ENCODE measurements at places on chromosomes 5 and 9.

- no peak for DNase-seq
Observed at GRCh38 chr5:96280946-96281393, 152.1 kb downstream of the PCSK1 start.

DNA sequence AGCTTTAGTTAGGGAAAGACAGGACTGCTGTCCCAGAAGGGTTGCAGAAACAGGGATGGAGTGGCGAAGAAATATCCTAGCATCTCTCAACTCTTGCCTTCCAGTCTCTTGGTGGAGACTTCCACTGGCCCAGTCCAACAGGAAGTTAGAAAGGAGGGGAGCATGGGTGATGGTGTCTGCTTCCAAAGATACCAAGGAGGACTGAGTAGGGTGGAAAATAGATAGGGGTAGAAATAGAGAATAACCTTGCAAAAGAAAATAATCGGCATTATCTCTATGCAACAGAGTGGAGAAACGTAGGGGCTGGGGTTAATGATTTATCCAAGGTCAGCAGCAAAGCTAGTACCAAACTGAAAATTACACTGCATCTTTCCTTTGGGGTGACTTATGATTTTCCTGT lies 242.3 kb downstream of the PSAT1 start:
- DNase-seq, result no peak

- no peak for DNase-seq
Observed at GRCh38 chr9:128276574-128277270, 646 bp downstream of the SWI5 start.

DNA sequence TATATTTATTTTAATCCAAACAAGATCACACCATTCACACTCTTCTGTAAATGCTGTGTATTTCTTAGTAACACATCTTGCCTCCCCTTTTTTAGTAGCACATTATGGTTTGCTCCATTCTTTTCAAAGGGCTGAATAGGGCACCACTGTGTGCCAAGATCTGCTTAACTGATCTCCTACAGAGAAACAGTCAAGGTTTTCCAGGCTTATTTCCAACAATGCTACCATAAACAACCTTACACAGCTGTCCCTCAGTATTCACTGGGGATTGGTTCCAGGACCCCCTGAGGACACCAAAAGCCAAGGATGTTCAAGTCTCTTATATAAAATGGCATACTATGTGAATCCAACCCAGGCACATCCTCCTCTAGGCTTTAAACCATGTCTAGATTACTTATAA lies 16.5 kb downstream of the GOLM1 start:
- DNase-seq, result no peak

DNA sequence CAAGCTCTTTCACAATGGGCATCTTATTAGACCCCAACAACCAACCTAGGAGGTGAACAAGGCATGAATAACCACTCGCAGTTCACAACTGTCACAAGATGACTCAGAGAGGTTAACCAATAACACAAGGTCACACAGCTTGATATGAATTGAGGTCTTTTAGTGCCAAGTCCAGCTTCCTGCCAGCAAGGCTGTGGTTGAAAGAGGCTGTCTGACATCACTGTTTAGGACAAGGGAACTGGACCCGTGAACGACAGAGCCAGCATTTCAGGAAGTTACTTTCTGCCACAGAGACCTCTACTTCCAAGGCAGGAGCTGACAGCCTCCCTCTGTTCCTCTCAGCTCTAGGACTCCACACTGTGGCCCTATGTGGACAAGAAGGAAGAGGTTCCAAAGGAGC lies 53.4 kb upstream of the ALDH1B1 start:
- no peak for DNase-seq

- DNase-seq, result no peak
Observed at GRCh38 chr9:136175616-136176197, 29.2 kb downstream of the LHX3 start.

GRCh38 chr5:160363211-160363610 lies 7.2 kb downstream of the C1QTNF2 start:
- DNase-seq, result no peak

DNA sequence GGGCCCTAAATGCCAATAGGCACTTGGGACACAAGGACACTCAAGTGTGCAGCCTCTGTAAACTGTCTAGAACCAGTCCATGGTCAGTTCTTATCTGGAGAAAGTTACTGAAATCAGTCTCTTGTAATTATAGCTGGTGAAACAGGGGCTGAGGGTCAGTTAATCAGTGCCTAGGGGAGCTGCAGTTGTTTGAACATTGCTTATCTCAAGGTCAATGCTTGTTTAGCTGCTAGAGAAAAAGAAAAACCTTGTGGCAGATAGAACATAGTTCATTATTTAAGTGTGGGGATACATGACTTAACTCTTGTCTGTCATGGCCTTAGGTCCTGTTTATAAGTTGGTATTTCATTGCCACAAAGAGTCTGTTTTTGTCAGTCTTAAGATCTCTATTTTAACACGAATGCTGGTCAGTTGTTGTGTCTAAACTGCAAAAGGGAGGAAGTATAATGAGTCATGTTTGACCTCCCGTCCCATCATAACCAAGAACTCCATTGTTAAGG lies 108.0 kb downstream of the STARD4 start:
- DNase-seq, result no peak

- DNase-seq, result no peak
Observed at GRCh38 chr9:132894346-132894745, 15.6 kb downstream of the SPACA9 start.

- DNase-seq, result no peak
Observed at GRCh38 chr9:117233016-117233415, 181.8 kb downstream of the ASTN2 start.

GRCh38 chr9:90914868-90915483 lies 113.4 kb downstream of the SYK start:
- DNase-seq, result peak; percentile 83

DNA sequence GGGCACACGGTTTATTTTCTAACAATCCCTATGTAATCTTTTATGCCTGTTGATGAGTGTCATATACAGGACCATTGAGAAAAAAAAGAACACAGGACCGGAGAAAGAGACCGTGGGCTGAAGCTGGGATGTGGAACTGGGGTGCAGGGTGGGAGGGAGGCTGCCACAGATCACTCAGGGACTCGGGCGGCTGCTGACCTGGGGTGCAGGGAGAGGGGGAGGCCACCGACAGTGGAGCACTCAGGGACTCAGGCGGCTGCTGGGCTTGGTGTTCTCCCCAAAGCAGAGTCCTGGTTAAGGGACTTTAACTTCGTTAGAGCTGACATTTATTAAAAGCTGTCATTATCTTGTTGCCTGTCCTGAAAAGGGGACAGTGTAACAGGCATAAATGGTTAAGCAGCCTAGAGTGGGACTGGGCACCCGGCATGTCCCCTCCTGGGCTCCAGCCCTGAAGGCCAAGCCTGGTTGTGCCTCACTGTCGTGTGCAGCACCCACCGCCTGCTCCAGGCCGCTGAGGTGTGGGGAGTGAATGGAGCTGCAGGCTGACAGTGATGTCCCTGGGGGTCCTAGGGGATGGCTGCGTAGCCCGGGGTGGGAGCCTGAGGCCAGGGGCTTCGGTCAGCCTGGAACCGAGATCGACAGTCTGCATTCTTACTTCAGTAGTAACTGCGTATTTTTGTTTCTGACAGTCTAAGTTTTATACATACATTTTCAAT lies 14.0 kb downstream of the NDUFS6 start:
- no peak for DNase-seq

DNA sequence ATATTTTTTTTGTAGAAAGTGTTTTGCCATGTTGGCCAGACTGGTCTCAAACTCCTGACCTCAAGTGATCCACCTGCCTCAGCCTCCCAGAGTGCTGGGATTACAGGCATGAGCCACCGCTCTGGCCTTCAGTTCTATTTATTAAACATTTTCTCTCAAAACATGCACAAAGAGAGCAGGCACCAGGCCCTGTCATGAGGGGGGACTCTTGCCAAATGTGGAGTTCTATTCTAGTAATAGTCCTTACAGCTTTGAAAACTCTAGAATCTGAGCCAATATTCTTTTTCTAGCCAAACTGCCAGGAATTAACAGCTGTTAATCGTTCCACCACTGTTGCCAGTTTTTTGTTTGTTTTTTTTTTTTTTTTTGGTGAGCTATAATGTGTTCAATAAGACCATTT lies 124.6 kb downstream of the TARS1 start:
- DNase-seq, result no peak

GRCh38 chr9:91354881-91355280 lies 6.8 kb downstream of the AUH start:
- no peak for DNase-seq

- no peak for DNase-seq
Observed at GRCh38 chr5:135591277-135591676, 12.5 kb upstream of the CXCL14 start.

- no peak for DNase-seq
Observed at GRCh38 chr5:168368854-168369253, 77.4 kb downstream of the WWC1 start.

- DNase-seq, result no peak
Observed at GRCh38 chr9:13444245-13445102, 165.0 kb upstream of the MPDZ start.

DNA sequence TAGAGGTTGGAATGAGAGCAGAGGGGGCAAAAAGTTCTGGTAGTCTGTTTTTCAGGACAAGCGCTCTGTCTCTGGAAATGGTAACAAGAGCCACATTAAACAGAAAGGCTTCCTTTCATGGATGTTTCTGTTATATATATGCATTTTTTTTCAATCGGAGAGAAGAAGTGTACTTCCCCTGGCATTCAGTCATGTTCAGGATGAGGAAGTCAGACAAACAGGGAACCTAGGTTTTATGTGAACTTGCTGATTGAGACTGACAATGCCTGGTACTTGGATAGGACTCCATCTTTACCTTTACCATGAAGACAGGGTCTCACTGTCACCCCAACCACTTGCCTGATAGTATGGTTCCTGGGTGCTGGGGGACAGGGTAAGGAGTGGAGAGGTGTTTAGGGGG lies 30.1 kb upstream of the ZBED3 start:
- DNase-seq, result no peak

DNA sequence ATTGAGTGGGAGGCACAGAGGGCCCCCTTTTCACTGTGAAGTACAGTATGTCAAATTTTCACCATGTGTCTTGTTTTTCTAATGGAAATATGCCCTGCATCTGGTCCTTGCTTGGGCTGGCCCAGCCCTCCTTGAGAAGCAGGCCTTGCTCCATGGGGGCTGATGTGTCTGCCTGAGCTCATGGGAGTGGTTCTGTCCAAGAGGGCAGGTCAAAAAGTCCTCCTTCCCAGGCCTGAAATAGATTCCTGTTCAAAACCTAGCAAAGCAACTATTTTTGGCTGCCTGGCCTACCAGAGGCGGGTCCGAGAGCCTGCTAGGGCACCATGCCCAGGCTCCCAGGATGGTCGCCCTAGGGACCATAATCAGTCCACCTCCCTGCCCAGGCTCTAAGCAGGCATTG lies 40.5 kb upstream of the NEURL1B start:
- no peak for DNase-seq

DNA sequence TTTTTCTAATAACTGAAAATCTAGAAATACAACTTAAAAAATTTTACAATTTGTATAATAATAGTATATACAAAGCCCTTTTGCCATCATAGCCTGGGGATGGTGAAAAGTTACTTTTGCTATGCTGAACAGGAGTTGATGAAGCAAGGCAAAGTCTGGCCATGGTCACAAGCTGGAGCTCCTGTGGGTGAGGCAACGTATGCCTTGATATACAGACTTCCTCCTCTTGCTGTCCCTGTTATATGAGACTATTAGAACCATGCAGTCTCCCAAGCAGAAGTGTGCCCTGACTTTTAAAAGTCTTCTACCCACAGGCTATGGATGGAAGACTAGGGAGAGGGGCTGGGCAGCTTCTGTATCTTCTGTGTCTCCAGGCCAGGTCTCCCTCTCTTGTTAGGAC lies 15.7 kb downstream of the FAM151B start:
- peak; percentile 13 for DNase-seq

DNA sequence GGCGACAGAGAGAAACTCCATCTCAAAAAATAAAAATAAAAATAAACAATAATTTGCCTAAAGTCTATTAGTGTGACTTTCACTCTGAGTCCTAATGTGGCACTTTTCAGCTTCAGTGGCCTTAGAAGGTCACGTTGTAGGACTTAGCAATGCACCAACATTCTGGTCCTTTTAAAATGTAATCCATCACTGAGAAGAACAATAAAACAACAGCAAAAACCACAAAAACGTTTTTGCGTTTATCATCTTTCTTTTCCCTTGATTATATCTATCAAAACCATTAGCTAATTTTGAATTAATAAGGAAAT lies 190.1 kb upstream of the ZNF608 start:
- no peak for DNase-seq

DNA sequence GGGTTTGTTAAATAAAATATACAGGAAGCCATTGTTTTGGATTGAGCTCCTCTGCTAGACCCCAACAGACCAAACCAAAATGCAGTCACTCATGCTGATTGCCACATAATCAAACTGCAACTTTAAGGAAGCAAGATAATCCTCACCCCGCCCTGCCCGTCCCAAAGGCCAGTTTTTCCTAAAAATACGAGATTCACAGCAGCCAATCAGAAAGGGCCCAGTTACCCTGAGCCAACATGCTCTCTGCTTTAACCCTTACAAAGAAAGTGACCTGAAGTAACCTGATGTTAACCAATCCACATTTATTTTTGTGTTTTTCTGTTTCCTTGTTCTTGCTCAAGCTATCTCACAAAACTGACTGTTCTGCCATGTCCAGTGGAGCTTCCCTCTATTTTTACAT lies 21.5 kb upstream of the RNF20 start:
- no peak for DNase-seq

DNA sequence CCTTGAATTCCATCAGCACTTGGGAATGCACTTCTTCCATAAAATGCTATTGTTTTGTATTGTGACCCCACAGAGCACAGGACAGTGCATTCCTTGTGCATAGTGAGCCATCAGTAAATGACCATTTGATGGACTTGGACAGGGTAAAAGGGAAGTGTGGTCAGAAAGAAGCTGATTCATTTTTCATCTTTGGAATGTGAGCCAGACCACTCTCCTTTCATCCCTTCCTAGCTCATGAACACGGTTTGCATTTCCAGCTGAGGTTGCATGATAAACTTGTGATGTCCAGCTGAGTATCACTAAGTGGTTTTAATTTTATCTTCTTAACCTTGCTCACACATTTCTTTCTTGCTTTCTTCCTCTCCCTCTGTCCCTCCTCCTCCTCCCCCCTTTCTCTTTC lies 101.3 kb downstream of the NUDT12 start:
- no peak for DNase-seq

GRCh38 chr5:113187906-113188305 lies 211.3 kb downstream of the DCP2 start:
- DNase-seq, result no peak

GRCh38 chr5:157326440-157327005 lies 60.6 kb downstream of the CYFIP2 start:
- no peak for DNase-seq

- DNase-seq, result no peak
Observed at GRCh38 chr5:10591159-10591558, 27.3 kb downstream of the ANKRD33B start.

DNA sequence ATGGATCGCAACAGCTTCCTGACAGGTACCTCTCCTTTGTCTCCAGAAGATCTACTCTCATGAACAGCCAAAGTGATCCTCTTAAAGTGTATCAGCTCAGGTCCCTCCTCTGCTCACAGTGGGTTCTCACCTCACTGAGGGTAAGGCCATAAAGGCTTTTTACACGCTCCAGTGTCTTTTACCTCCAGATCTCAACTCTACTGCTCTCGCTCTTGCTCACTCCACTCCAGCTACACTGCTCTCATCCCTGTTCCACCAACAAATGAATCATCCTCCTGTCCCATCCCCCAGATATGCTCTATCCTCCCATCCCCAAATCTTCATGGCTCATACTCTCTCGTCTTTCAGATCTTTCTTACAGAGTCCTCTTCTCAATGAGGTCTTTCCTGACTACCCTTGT lies 248.6 kb upstream of the EFNA5 start:
- no peak for DNase-seq

Data from GM12891 (cell line).